ENCODE measurements at places on chromosomes 7 and 10.

GRCh38 chr10:53579773-53580172 is 807.2 kb upstream of the MBL2 start:
- DNase-seq = no peak

DNA sequence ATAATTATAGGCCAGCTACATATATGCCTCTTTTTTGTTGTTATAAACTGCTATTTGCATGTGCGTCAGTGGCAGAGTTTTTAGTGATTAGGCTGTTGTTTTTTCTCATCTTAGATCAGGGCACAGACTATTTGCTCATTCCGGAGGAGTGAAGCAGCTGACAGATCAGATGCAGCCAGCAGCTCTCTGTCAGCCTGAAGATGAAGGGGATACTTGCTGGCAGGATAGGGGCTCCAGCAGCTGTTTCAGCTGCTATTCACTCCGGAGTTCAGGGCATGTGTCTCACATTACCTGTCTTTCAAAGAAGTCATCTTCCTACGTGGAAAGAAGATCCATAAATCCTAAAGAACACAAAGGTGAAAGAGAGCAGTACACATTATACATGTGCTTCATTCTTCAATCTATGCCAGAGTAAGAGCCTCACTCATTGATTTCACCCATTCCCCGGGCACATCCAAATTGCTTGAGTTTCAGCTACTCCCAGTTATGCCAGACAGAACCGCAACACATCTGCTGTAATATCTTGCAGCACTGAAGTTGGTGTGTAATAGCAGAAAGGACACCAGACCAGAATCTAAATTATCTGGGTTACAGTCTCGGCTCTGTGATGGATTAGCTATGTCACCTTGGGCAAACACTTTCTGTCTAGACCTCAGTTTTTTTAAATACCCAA is 182.8 kb upstream of the CHRM2 start:
- DNase-seq = no peak

DNA sequence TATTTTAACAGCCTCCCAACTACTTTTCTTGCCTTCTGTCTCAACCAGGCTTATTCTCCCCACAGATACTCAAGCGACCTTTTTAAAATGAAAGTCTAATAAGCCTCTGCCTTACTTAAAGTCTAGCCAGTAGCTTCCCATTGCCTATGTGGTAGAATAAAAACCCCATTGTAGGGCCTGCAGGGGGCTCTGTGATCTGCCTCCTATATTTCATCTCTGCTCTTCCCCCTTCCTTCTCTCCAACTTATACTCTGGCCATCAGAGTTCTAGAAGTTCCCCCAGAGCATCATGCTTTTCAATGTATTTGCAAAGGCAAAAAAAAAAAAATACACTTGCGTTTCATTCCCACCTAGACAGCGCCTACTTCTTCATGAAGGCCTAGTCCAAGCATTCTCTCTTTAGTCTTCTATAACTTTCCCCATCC is 167.7 kb upstream of the ADO start:
- DNase-seq = no peak

GRCh38 chr10:124384172-124384571 is 34.6 kb downstream of the OAT start:
- no peak for DNase-seq

DNA sequence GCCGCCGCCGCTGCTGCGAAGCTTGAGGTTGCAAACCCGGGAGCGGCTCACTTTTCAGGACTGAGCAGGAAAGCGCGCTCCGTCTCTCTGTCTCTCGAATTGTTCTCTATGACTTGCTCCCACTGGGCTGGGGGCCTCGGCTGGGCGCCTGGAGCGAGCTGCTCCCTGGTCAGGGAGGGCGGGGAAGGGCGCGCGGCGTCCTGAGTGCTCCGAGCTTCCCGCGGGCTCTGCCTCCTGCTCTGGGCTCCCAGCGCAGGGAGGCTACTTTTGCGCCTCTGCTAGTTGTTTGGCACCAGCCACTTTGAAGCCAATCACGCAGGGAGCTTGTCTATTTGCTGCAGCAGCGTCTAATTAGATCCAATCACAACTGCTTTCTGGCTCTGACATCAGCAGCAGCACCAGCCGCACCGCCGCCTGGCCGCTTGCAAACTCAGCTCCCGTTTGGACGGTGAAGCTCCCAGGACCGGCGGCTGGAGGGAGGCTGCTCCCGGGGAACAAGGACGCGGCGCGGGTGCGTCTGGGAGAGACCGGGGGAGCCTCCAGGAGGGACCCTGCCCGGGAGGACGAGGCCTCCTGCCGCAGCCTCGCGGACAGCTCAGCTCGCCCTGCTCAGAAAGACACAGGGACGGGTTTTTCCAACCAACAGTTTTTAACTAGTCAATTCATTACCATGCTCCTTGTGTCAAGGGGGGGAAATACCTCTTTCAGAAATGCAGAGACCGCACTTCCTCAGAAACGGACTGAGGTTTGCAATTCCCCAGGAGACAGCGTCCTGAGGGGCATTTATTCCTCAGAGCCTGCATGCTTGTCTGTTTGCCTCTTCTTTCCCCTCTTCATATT is at the start of gene ADARB2:
TSS of gene ADARB2 (minus strand) at position 304 of the 840 bp plus-strand sequence.
- DNase-seq = no peak

DNA sequence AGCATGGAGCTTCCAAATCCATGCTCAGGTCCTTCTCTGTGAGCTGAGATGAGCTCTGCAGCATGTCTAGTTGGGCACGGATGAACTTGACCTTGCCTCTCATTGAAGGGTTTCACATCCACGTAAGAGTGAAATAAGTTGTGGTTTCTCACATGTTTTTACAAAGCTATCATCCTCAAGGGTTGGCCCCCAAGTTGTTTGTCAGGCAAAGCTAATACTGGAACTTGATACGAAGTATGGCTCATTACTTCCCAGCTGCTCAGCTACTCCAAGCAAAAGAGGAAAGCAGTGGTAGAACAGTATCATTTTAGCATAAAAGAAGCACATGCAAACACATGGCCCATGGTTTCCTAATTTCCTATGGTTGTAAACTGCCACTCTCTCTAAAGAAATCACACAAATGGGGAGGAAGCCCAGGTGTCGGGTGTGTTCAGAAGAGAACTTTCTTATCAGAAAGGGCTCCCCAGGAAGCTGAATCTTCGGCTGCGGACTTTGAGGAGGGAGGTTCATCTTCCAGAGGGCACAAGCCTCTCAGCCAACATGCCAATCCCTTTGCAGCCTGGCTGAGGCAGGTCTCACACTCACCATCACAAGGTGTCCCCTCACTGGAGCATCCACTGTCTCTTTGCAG is 45.3 kb downstream of the PDLIM1 start:
- DNase-seq = no peak

DNA sequence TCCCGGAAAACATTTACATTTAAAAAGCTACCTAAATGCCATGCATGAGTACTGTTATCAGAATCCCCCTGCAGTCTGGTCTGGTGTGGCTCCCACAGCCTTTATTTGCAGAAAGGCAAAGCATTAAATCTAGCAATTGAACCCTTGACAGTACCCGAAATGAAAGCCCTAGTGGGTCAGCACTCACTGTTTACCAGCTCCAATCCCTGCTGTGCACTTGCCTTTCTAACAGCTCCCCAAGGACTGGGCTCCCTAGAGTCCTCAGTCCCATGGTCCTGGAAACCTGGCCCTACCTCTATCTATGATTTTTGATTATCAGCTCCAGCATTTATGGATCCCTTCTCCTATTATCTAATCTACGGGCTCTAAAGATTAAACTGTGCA is 1.9 kb upstream of the MACC1 start:
- no peak for DNase-seq
